ENCODE measurements at places on chromosomes 12 and 14.

DNA sequence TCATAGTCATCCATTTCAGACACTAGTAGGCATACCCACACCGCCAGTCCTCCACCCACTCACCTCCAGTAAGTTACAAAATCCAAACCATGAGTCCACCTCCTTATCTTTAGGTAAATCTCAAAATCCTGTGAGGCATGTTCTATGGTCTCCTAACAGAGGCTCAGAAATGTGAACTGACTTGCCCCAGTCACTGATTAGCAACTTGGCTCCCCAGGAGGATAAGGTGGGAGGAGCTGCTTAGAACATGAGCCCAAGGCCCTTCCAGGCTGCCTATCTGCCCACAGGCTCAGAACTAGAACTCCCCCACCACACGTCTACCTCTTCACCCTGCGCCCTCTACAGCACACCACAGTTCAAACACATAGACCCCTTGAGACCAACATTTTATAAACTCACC is 19.9 kb downstream of the SETD3 start:
- DNase-seq = no peak

DNA sequence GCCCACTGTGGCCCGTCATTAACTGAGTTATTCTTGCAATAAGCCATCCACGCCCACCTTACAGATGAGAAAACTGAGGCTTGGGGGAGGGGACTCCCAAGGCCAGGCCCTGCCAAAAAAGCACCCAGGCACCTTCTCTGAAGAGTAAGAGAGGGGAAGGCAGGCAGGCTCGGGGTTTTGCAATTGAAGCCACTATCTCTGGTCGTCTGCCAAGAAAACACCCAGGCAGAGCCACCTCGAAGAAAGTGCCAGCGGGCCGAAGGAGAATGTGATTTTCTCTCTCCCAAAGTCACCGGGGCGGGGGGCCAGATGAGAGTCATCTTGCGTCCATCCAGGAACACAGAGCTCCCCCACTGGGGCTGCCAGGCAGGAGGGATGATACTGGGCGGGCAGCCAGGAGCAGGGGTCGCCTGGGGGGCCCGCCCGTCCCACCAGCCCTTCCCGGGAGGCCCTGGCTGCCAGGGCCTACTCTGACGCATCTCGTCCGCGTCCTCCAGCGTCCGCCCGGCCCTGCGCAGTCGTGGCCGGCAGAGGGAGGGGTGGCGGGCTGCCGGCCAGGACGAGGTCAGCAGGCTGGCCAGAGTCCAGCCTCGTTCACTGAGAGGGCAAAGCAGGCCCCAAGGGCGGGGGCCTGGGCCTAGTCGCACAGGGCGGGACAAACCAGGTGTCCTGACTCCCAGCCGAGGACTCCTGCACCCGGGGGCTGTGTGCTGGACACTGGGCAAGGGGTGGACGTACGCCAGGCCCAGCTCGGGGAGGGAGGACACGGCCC is 74.3 kb downstream of the RFLNA start:
- DNase-seq = no peak

GRCh38 chr12:64459394-64459891 is 7.5 kb downstream of the TBK1 start:
- no peak for DNase-seq

DNA sequence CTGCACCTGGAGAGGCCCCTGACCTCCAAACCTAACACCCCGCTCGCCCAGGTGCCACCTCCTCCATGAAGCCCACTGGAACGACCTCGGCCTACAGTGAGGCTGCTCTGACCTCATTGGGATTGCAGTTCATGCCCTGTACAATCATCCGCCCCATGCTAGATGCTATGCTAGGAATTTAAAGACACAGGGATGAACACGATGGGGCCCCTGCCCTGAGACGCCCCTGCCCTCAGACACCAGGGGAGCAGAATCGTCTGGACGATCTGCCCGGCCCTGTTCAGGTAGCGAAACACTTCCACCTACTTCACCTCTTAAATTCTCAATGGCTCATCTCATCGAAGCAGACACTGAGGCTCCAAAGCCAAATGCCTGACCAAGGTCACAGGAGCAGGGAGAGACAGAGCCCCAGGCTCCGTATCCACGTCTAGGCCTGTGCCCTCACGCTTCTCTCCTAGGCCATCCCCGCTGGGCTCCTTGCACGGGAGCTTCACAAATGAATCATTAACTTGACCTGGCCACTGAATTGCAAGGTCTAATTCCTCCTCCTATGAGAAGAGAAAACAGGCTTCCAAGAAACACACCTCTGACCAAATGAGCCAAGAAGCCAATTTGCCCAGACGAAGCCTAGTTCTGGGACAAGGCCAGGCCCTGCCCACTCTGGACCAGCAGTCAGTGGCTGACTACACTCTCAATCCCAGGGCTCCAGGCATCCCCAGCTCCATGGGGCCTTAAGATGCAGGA is 35.2 kb downstream of the SCARB1 start:
- no peak for DNase-seq

Measured in stimulated activated CD4-positive, alpha-beta T cell treated with anti-CD3 and anti-CD28 coated beads, Interleukin-12 subunit alpha, Interleukin-12 subunit beta, amount 100 ng/mL, for 4 hours (primary cell).